NCI-H2029 (cell line): ENCODE measurements at places on chromosomes 3 and 15.

GRCh38 chr3:188202358-188203138 lies 48.6 kb downstream of the LPP start:
- DNase-seq, result no peak

- no peak for DNase-seq
These were observed 36.8 kb downstream of the CPNE4 start for GRCh38 chr3:131998027-131998426.

- no peak for DNase-seq
These were observed at the start of gene MUSTN1 for GRCh38 chr3:52834871-52835501. Gene MUSTN1 (minus strand): TSS chr3:52835019. CDS start chr3:52834948, 71 bp downstream.

GRCh38 chr3:63654211-63654610 lies 1.7 kb downstream of the SNTN start:
- no peak for DNase-seq

- DNase-seq, result no peak
These were observed 48.3 kb downstream of the SERPINI1 start for GRCh38 chr3:167783781-167784180.

- DNase-seq, result no peak
These were observed 26.5 kb downstream of the IQGAP1 start for GRCh38 chr15:90414408-90415028.

GRCh38 chr3:19455546-19455945 lies 307.2 kb downstream of the KCNH8 start:
- DNase-seq, result no peak

DNA sequence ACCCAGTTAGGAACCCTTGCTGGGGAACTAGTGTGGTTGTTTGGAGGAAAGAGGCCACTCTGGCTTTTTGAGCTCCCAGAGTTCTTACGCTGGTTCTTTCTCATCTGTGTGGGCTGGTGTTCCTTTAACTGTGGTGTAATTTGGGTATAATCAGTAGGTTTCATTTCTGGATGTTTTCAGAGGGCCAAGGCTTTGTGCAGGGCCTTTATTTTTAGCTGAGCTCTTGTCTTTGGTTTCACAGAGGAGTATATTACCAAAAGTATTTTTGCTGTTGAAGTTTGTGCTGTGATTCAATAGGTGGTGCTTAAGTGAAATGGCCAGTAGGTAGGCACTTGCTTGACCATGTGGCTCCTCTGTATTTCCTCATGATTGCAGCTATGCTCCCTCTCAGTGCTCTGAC lies 357.9 kb downstream of the KCNH8 start:
- no peak for DNase-seq

GRCh38 chr3:45976191-45977091 lies 19.2 kb downstream of the FYCO1 start:
- no peak for DNase-seq

GRCh38 chr15:100189319-100189718 lies 152.5 kb downstream of the ADAMTS17 start:
- DNase-seq, result no peak

DNA sequence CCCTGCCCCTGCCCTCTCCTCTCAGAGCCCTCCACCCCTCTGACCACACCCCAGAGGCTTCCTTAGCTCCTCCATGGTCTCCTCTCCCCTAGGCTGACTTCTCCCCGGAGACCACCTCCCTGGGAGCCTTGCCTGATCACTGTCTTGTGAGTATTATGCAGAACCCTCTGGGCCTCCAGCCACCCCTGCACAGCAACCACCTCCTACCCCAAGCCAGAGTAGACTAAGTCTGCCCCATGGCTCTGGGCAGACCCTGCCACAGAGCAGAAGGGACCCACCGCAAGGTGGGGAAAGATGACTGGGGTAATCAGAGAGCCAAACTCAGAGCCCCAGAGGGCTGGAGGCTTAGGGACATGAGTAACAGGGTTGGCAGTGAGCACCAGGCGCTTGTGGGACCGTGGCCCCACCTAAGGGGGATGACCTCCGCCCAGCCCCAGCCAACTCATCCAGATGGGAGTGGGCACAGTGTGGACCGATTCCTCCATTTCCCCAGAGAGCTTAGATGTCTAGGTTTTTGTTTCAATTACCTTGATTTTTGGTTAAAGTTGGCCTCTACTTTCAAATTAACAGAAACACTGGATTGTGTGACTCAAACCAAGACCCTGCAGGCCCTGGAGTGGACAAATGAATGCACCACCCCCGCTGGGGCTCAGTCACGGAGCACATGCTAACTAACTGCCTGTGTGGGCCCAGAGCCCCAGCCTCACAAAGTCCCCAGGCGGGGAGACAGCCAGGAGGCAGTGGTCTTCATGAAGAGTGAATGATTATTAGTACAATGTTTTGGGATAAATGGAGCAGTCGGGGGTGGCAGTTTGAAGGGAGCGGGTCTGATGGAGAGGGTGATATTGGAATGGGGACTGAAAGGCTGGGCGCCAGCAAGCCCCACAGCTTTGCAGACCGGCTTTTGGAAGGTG lies 119.4 kb upstream of the PRR20G start:
- DNase-seq, result no peak

GRCh38 chr3:177251755-177252154 lies 54.5 kb upstream of the TBL1XR1 start:
- no peak for DNase-seq

DNA sequence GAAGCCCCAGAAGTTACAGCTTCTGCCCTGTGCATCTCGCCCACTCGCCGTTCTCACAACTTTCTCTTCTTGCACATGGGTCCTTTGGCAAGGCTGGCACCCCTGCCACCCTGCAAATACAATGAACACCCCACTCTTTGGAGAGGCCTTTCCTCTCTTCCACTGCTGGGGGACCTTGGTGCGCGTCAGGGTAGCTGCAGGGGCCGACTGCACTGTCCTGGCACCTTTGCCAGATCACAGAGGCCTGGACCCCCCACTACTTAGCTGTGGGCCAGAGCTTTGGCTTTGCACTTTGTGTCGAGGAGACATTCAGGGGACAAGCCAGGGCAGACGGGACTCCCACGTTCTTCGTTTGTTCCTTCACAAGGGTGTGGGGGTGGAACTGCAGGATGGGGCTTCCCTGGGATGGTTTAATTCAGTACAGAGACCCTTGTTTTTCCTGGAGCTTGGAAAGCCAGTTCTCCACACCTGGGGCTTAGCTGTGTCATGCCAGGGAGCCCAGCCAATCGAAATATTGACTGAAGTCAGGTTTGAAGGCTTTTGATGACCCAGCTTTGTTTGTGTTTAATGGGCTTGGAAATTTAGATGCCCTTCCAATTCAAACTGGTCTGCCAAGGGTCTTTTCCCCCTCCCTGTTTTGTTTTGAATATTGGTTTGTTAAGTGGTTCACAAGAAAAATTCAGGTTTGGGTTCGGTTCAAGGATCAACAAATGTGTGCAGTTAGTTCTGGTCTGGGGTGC lies 256.1 kb upstream of the TLE3 start:
- DNase-seq, result peak; percentile 56

GRCh38 chr3:45623846-45624245 lies 29.3 kb downstream of the LIMD1 start:
- no peak for DNase-seq

DNA sequence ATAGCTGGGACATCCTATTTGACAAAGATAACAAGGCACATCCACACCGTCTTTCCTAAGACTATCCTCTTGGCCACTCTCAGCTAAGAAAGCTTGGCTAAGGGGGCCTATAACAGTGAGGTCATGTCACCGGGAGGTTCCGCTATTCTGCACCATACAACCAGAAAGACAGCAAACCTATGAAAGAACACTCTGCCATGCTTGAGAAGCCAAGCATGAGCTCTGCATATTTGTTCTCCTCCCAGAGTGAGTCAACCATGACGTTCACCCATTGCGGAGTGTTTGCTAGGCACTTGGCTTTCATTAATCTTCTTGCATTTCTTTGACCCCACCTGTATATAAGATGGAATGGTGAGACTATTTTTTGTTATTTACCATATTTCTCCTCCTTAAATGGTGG lies 141.2 kb downstream of the GMNC start:
- peak; percentile 57 for DNase-seq

GRCh38 chr3:97954228-97954827 lies 17.9 kb downstream of the RIOX2 start:
- no peak for DNase-seq

- no peak for DNase-seq
These were observed 1109.3 kb downstream of the ROBO2 start for GRCh38 chr3:78148986-78149717.

GRCh38 chr3:42999632-43000031 lies 20.5 kb downstream of the GASK1A start:
- DNase-seq, result no peak

GRCh38 chr3:8988791-8989558 lies 25.7 kb upstream of the RAD18 start:
- DNase-seq, result no peak

DNA sequence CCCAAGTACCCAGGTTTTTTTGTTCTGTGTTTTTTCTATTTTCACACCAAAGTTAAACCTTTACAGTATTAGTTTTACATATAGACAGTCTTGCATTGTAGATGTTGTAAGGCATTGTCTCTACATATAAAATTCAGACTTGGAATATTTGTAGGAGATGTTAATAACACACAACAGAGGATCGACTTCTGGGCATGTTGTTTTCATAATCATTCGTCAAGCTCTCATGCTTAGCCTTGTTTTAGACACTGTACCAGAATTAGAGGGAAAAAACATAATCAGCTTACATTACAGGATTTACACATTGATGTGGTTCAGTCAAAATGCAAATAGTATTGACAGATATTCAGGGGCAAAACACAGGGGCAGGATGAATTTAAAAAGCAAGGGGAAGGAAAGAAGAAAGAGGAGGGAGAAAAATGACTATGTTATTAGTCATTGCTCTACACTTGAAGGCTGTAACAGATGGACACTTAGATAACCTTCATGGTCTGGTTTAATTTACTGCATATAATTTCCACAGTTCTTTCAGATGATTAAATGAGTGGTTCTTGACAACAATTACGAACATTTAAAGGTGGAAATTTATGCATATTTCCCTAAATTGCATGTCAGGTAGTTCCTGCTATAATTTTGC lies 7.5 kb downstream of the CMSS1 start:
- DNase-seq, result no peak

DNA sequence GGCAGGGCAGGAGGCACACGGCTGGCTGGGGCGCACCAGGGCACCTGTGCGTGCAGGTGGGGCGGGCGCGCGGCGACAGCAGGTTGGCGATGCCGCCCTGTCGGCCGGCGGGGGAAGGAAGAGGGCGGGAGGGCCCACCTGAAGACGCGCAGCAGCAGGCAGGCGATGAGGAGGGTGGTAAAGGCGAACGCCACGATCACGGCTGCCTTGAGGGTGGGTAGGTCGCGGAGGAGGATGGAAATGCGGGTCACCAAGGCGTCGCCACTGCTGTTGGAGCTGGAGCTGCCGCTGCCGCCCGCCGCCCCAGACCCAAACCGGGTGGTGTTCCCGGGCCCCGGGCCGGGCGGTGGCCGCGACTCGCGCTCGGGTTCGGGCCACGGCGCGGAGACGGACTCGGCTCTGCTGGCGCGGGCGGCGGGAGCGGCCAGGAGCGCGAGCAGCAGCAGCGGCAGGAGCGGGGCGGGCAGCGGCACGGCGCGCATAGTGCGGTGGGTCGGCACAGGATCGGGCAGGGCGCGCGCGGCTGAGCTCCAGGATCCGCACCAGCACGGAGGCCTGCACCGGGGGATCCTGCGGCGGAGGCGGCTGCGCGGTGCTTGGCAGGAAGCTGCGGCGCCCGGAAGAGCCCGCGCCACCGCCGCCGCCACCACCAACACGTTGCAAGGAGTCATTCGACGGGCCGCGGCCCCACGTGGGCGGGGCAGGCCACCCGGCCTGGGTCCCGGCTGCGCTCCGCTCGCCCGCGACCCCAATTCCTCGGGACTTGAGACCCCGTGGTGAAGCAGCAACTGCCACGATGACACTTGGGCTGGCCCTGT lies at the start of gene FAM174B:
Gene FAM174B, minus strand, starts transcription at position 598 of the 818 bp plus-strand sequence.
- DNase-seq, result peak; percentile 51
